ENCODE measurements at places on chromosomes 12 and 14.

DNA sequence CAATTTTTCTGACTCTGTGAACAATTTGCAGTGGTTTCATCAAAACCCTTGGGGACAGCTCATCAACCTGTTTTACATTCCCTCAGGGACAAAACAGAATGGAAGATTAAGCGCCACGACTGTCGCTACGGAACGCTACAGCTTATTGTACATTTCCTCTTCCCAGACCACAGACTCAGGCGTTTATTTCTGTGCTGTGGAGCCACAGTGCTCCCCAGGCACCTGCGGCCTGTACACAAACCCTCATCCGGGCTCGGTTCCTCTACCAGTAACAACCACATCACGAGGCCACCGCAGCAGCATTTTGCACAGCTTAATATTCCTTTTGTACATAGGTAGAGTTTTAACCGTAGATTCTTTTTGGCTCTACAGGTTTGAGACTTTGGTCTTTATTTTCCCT, 397.4 kb upstream of the OR4E1 start:
- no peak overlapping the region for H3K4me3 ChIP-seq
- H3K36me3 ChIP-seq = no peaks in the 10 kb centered on the region
- H3K27ac ChIP-seq = no peak overlapping the region

DNA sequence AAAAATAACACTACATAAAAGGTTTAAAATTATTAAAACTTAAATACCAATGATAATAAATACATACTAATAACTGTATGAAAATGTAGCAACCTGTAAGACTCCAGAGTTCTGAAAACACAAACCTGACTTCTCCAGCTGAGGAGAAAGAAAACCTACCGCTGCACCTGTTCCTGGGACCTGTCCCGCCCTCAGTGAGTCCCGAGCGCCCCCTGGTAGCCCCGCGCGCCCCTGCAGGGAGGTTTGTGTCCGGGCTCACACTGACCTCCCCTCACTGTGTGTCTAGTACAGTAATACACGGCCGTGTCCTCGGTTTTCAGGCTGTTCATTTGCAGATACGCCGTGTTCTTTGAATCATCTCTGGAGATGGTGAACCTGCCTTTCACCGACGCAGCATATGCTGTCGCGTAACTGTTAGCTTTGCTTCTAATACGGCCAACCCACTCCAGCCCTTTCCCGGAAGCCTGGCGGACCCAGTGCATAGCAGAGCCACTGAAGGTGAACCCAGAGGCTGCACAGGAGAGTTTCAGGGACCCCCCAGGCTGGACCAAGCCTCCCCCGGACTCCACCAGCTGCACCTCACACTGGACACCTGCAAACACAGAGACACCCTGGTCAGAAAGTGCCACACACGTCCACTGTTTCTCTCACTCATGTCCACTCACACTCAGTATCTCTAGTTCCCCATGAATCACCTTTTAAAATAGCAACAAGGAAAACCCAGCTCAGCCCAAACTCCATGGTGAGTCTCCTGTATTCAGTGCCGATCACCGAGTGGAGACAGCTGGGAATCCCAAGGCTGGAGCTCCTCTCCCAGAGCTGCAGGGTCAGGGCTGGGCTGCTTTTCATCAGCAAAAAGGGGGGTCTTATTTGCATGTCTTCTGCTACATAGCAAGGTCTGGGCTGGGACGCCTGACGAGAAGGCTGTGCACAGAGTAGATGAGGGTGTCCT, 1276.3 kb downstream of the TMEM121 start:
- H3K4me1 ChIP-seq = no peaks in the 10 kb centered on the region
- H3K27ac ChIP-seq = no peak overlapping the region
- H3K27me3 ChIP-seq = no peaks in the 10 kb centered on the region
- DNase-seq = no peak
- H3K4me3 ChIP-seq = no peak overlapping the region

DNA sequence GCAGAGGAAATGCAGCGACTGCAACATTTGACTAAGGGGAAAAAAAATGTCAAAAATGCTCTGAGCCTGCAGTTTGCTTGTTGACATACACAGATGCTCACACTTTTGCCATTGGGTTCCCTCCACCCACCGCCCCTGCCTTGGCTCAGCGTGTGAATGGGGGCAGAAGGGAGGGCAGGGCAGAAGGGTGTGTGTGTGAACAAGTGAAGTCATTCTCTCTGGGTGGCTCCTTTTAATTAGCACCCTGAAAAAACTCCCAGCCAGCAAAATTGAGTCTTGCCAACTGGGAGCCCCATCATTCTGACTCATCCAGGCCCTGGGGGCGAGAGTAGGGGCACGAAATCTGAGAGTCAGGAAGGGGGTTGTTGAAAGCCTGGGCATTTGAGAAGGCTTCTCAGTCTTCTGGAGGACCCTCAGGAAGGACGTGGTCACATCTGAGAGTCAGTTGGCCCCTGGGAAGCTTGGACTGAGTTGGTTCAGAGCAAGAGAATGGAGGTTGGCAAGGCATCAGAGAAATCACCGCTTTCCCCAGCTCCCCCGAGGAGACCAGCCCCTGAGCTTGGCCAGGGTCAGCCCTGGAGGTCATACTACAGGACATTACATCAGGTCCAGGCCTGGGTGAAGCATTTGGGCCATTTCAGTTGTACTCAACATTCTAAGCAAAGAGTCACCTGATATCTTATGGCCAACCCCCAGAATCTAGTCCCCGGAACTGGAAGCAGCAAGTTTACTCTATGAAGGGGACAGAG, 22.7 kb upstream of the KRT78 start:
- H3K36me3 ChIP-seq = no peaks in the 10 kb centered on the region
- H3K4me3 ChIP-seq = no peak overlapping the region
- peak; percentile 42 for DNase-seq
- H3K27ac ChIP-seq = no peak overlapping the region

GRCh38 chr14:54556535-54556934, 10.4 kb upstream of the SAMD4A start:
- no peaks in the 10 kb centered on the region for H3K36me3 ChIP-seq
- H3K4me1 ChIP-seq = no peaks in the 10 kb centered on the region
- H3K4me3 ChIP-seq = no peak overlapping the region
- no peaks in the 10 kb centered on the region for H3K27me3 ChIP-seq
- no peak overlapping the region for H3K27ac ChIP-seq

DNA sequence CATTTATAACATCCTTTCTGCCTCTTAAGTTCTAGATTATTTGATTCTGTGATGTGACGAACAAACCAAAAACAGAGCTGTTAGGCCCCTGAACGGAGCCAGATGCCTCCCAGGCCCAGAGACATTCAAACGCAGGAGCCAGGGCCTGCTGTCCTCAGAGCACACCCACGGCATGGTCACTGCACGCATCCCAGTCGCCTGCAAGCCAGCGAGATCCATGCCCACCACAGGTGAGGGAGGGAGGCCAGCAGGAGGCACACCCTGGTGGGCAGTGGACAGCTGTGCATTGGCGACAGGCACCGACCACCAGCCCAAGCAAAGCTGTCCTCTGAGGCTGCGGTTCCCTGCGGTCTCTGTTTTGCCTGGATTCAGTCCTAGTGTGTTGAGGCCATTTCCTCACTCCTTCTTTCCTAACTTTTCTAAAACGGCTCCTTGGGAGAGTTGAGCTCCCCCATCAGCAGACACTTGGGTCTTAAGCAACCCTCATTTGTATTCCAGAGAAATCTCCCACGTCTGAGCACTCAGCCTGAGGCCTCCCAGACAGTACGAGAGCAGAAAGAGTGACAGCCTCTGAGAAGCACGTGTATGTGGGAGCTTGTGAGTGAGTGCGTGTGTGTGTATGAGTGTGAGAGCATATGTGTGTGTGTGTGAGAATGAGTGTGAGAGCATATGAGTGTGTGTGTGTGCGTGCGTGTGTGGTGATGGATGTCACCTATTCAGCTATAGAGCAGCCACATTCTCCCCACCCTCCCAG, 81.2 kb downstream of the CHGA start:
- no peak overlapping the region for H3K4me3 ChIP-seq
- no peak for DNase-seq
- no peaks in the 10 kb centered on the region for H3K27me3 ChIP-seq
- no peaks in the 10 kb centered on the region for H3K36me3 ChIP-seq
- no peak overlapping the region for H3K27ac ChIP-seq

DNA sequence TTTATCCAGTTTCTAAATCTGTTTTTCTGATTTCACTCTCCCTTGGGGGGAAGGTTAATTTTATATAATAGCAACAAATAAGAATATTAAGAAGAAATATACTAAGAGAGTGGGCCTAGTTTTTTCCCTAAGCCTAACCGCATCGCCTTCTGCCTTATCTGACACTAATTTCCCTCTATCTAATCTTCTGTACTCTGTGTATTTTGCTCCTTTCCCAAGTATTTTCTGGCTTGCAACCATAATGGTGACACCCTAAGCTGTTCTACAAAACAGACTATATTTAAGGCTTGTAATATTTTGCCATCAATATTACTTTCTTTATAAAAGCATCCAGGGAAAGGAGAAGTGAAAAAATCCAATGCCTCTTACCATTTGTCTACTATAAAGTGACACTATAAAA, 1168.8 kb downstream of the GALC start:
- H3K27ac ChIP-seq = no peak overlapping the region
- H3K4me3 ChIP-seq = no peak overlapping the region
- H3K4me1 ChIP-seq = no peaks in the 10 kb centered on the region
- H3K27me3 ChIP-seq = no peaks in the 10 kb centered on the region
- H3K36me3 ChIP-seq = no peaks in the 10 kb centered on the region

GRCh38 chr12:79737875-79738718, 47.3 kb upstream of the PAWR start:
- H3K27ac ChIP-seq = no peak overlapping the region
- no peaks in the 10 kb centered on the region for H3K27me3 ChIP-seq
- no peaks in the 10 kb centered on the region for H3K36me3 ChIP-seq
- H3K4me1 ChIP-seq = no peaks in the 10 kb centered on the region
- peak; percentile 62 for DNase-seq

DNA sequence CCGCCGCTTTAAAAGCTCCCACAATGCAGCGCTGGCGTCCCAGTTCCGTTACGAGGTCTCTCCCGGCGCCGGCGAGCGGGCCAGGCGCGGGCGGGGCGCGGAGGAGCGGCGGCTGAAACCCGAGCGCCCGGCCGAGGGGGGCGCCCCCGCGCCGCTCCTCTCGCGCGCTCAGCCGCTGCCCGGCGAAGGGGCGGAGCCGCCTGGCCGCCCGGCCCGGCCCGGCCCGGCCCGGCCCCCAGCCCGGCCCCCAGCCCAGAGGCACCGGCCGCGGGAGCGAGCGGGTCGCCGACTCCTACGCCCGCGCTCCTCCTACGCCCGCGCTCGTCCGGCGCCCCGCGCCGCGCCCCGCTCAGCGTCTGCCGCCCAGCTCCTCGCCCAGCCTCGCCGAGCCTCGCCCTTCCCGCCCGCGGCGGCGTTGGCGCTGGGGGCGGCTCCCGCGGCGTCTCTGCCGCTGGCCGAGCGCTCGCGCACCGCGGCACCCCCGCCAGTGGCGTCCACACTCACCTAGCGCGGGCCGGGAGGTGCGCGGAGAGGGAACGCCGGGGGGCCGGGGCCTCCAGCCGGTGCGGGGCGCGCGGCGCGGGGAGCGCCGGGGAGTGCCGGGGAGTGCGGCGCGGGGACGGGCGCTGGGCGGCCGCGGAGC, at the start of gene RASSF8:
Gene RASSF8, plus strand, starts transcription at position 255 of the 643 bp plus-strand sequence. CDS start 96,662 bp downstream, outside the sequence.
- H3K4me3 ChIP-seq = peak within 1 kb of the TSS; percentile 82
- peak within 1 kb of the TSS; percentile 98 for H3K27ac ChIP-seq
- no peaks in the 10 kb centered on the region for H3K36me3 ChIP-seq
- H3K4me1 ChIP-seq = no peaks in the 10 kb centered on the region
- H3K27me3 ChIP-seq = no peaks in the 10 kb centered on the region

DNA sequence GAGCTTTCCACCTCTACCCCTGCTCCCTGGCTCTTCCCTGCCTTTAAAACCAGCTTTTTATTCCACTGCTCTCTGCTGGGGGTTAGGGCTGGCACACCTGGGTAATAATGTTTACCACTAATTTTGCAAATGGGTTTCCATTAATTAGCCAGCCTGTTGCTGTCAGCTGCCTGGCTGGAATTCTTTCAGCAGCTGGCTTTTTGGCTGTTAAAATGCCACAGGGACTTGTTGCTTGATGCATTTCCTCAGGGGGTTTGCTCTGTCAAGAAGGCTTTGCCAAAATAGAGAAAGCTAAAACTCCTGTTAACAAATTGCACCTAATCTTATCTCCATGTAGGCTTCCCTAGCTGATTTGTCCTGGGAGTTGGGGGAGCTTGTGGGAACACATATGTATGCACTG, 51.8 kb upstream of the PSMC1 start:
- H3K4me1 ChIP-seq = peaks cover 8% of the 10 kb centered on the region
- H3K27ac ChIP-seq = no peak overlapping the region
- no peaks in the 10 kb centered on the region for H3K27me3 ChIP-seq
- no peaks in the 10 kb centered on the region for H3K36me3 ChIP-seq
- peak; percentile 53 for DNase-seq

DNA sequence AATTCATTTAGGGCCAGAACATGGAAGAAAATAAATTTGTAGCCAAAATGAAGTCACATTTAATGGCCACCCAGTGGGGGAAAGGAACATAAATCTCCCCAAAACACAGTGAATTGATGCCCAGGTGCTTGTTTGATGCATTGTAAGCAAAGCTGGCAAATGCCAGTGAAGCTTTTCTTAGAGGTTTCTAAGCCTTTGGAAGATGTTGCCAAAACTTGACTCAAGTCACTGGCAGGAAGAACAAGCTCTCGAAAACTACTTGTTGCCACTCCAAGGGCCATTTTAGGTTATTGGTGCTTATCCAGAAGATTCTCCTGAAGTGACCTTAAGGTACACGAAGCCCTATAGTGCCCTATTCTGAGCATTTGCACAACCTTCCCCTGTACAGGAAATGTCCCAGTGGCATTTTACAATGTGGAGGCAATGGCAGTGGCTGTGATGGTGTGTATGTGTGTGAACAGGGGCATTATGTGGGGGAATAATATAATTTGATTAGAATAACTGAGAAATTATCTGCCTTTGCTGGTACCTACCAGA, 89.5 kb upstream of the NOVA1 start:
- no peaks in the 10 kb centered on the region for H3K27me3 ChIP-seq
- no peak overlapping the region for H3K27ac ChIP-seq
- DNase-seq = no peak
- H3K36me3 ChIP-seq = no peaks in the 10 kb centered on the region

DNA sequence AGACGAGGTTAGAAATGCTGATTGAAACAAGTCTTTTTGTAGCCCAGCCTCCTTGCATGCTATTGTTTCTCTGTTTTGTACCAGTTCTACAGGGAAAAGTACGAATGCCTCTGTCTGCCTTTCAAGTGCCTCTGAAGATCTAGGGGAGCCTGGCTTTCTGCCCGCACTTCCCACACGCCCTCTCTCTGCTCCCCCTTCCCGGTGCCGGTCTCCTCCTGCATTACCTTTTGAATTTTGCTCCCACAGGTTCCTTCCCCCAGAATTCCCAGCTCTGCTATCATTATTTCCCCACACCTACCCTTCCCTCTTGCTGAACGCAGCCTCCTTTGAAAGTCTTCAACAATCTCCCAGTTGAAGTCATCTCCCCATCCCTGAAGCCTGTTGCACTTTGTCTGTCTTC, 689.7 kb downstream of the BCL11B start:
- no peaks in the 10 kb centered on the region for H3K36me3 ChIP-seq
- H3K4me3 ChIP-seq = no peak overlapping the region
- H3K4me1 ChIP-seq = no peaks in the 10 kb centered on the region
- no peaks in the 10 kb centered on the region for H3K27me3 ChIP-seq
- DNase-seq = no peak
- H3K27ac ChIP-seq = no peak overlapping the region

- DNase-seq = peak; percentile 41
- peak overlapping the region; percentile 97 for H3K4me3 ChIP-seq
- no peaks in the 10 kb centered on the region for H3K27me3 ChIP-seq
- H3K36me3 ChIP-seq = no peaks in the 10 kb centered on the region
- no peaks in the 10 kb centered on the region for H3K4me1 ChIP-seq
Observed at GRCh38 chr12:111597831-111598636, 1.1 kb downstream of the ATXN2 start.

Data from mesendoderm (in vitro differentiated cells).